CD4-positive, alpha-beta T cell treated with Interleukin-6 for 4 hours (primary cell): ENCODE measurements at places on chromosomes 6 and 20.
A peak's percentile ranks its signal among the peaks of the same experiment; 100 is the strongest.

- no peak for DNase-seq
These were observed 130.1 kb downstream of the LRRC1 start for GRCh38 chr6:53924821-53925422.

- DNase-seq, result no peak
These were observed 994 bp downstream of the CLDN20 start for GRCh38 chr6:155264693-155265320.

DNA sequence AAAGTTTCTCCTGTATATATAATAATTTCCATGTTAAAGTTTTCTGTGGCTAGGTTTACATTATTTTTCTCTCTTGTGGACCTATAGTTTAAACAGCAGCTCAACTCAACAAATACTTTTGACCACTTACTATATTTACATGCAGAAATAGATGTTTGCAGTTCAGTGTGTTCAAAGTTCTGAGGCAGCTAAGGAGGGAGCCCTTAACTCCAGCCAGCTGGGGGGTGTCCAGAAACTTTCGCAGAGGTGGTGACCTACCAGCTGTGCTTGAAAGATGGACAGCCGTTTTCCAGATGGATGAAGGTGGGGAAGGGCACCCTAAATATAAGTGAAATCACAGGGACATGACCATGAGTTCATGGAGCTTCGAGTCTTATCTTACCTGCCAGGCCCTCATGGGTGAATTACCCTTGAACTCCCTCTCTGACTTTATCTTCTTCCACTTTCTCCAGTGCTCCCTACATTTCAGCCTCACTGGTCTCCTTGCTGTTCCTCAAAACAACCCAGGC lies 33.4 kb downstream of the DHX35 start:
- no peak for DNase-seq

- DNase-seq, result peak; percentile 5
These were observed 73.9 kb downstream of the AHI1 start for GRCh38 chr6:135423649-135424128.

- no peak for DNase-seq
These were observed 20.7 kb upstream of the BPI start for GRCh38 chr20:38283236-38283635.

- no peak for DNase-seq
These were observed 14.6 kb upstream of the HLA-G start for GRCh38 chr6:29813066-29813465.

- DNase-seq, result no peak
These were observed 40.4 kb upstream of the RAB23 start for GRCh38 chr6:57262488-57262887.

GRCh38 chr6:105795913-105796517 lies 290.1 kb upstream of the PRDM1 start:
- no peak for DNase-seq

DNA sequence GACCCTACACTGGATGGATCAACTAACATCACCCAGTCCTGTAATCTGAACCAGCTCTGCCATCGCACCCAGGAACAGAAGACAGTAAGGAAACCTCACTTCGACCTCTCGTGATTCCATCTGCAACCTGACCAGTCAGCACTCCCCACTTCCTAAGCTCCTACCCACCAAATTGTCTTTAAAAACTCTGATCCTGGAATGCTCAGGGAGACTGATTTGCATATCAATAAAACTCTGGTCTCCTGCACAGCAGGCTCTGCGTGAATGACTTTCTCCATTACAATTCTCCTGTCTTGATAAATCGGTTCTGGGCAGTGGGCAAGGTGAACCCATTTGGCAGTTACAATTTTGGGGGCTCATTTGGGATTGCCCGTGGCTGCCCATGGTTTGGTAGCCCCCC lies 18.3 kb upstream of the AGPAT4 start:
- no peak for DNase-seq

- DNase-seq, result no peak
These were observed 209.8 kb upstream of the PROKR2 start for GRCh38 chr20:5526516-5526915.

DNA sequence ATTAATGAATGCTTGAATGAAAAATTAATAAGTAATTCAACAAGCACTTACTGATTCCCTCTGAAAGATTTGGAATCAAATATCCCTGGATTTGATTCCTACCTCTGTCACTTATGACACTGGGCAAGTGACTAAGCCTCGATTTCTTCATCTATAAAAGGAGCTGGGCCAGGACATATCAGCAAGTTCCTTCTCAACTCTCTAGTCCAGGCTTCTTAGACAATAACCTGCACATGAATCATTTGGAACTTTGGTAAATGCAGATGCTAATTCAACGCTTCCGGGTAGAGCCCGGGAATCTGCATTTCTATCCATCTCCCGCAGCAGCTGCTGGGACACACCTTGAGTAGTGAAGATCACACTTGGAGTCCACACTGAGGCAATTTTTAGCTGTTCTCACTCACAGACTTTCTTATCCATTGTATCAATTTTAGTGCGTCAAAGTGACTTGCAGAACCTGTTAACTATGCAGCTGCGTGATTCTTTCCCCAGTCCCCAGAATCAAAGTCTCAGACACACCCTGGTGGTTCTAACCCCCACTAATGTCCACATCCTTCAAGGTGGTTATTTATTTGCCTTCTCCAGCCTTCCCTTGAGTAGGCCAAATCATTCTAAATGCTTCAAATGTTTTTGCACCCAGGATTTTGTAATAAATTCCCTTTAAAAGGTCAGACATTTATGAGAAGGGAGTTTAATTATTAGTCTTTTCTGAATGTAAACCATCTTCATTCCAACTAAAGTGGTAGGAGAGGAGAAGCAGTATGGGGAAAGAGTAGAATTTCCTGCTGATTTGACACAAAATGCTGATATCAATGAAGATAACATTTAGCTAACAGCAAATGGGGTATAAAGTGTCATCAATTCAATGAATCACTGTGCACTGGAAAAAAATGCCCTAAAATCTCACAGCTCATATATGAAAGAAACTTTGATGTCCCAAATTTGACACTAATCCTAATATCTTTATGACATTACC lies 26.0 kb upstream of the CCND3 start:
- DNase-seq, result no peak

- no peak for DNase-seq
These were observed 58.7 kb upstream of the EMILIN3 start for GRCh38 chr20:41425180-41425884.

- no peak for DNase-seq
These were observed 72.2 kb upstream of the NAA20 start for GRCh38 chr20:19944772-19945459.

- DNase-seq, result no peak
These were observed 409.6 kb downstream of the MAFB start for GRCh38 chr20:40279390-40279789.

GRCh38 chr20:32563311-32564272 lies 21.5 kb downstream of the NOL4L start:
- no peak for DNase-seq

- no peak for DNase-seq
These were observed 46.1 kb upstream of the CCN6 start for GRCh38 chr6:112007805-112008204.

GRCh38 chr6:26388441-26388840 lies 5.5 kb downstream of the BTN2A2 start:
- DNase-seq, result no peak
